ENCODE measurements at places on chromosomes 3 and 15.
A peak's percentile ranks its signal among the peaks of the same experiment; 100 is the strongest.

DNA sequence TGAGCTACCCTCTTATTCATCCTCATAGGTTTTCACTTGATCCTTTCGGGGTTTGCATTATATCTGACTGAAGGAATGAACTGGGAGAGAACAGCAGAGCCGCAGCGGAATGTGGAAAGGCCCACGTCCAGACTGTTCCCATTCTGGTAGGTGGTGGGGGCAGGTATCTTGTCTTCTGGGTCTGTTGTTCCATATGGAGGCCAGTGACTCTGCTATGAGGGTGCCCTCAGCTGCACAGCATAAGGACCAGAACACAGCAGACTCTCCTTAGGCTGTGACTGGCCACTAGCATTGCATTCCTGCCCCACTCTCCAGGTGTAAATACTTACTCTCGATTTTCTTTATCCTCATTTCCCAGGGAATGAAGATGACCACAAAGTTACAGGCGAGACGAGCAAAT, 12.1 kb downstream of the TMC3 start:
- DNase-seq = no peak

GRCh38 chr15:22973286-22973685, 6.9 kb downstream of the CYFIP1 start:
- no peak for DNase-seq

DNA sequence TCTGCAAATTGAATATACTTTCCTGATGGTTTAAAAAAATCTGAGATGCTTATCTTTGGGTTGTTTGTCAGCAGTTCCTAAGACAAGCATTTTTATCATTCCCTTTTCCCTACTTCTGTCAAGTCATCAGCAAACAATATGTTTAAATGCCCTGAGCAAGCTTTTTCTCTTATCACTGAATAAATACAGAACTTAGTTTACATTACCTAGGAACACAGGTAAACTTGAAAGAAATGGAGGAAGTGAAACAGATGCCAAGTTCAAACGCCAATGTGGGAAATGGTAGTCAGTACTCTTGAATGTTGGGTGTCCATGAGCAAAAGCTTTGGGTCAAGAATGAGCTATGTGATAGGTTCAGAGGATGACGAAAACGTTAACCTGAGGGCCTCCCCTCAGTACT, 17.2 kb upstream of the TCAIM start:
- DNase-seq = no peak

GRCh38 chr15:70121624-70122302, 24.0 kb upstream of the TLE3 start:
- peak; percentile 86 for DNase-seq

- DNase-seq = no peak
Observed at GRCh38 chr3:189512039-189512438, 119.2 kb upstream of the TP63 start.

- DNase-seq = no peak
Observed at GRCh38 chr15:96038650-96039049, 291.9 kb upstream of the NR2F2 start.

DNA sequence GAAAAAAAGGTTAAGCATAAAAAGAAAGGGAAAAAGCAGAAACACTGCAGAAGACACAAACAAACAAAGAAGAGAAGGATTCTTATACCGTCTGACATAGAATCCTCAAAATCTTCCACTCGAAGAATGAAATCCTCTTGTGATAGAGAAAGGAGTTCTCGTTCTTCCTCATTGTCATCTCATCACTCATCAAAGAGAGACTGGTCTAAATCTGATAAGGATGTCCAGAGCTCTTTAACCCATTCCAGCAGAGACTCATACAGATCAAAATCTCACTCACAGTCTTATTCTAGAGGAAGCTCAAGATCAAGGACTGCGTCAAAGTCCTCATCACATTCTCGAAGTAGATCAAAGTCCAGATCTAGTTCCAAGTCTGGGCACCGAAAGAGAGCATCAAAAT, 16.5 kb upstream of the ZBTB47 start:
- DNase-seq = no peak

Data from RPMI7951 (cell line).